ENCODE measurements at places on chromosomes 7 and 10.

GRCh38 chr10:116226053-116226452 lies 47.0 kb downstream of the GFRA1 start:
- H3K4me3 ChIP-seq: no peak overlapping the region
- DNase-seq: no peak
- H3K36me3 ChIP-seq: no peaks in the 10 kb centered on the region
- H3K27me3 ChIP-seq: no peaks in the 10 kb centered on the region
- no peak overlapping the region for H3K27ac ChIP-seq

GRCh38 chr10:26859241-26860101 lies 1.3 kb downstream of the ABI1 start:
- H3K36me3 ChIP-seq: no peaks in the 10 kb centered on the region
- peak overlapping the region; percentile 100 for H3K27ac ChIP-seq
- H3K4me3 ChIP-seq: peak overlapping the region; percentile 90
- no peak for DNase-seq
- H3K4me1 ChIP-seq: peaks cover 45% of the 10 kb centered on the region

- H3K4me3 ChIP-seq: peak overlapping the region; percentile 93
- H3K36me3 ChIP-seq: peaks cover 5% of the 10 kb centered on the region
- H3K27ac ChIP-seq: peak overlapping the region; percentile 98
- peak; percentile 41 for DNase-seq
- H3K4me1 ChIP-seq: peaks cover 40% of the 10 kb centered on the region
- no peaks in the 10 kb centered on the region for H3K27me3 ChIP-seq
Measured at GRCh38 chr10:104339469-104340110, 1.3 kb upstream of the ITPRIP start.

GRCh38 chr7:139543801-139544603 lies 20.5 kb downstream of the CLEC2L start:
- H3K27me3 ChIP-seq: no peaks in the 10 kb centered on the region
- no peak overlapping the region for H3K4me3 ChIP-seq
- H3K27ac ChIP-seq: no peak overlapping the region
- no peak for DNase-seq

DNA sequence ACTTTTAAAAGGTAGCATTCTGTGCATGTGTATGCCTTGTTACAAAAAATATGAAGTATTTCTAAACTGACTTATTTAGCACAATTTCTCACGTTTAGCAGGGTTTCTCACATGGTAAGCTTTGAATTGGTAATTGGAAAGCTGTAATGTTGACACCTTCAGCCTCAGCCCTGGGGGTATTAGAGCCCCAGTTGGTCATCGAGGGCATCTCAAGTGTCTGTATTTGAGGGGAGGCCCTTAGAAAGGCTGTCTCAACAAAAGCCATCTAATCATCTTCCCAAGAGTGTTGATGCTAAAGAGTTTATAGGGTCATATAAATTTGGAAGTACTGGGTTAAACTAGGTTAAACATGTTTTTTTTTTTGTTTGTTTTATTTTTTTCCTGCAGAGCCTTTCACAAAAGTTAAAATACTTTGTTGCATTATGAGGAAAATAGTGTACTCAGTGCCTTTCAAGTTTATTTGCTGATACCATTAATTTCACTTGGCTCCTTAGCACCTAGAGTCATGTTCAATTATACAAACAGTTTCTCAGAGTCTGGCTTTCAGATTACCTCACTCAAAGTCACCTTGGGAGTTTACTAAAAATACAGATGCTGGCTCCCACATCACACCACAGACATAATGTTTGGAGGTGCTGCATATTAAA lies 134.0 kb downstream of the CD36 start:
- H3K27me3 ChIP-seq: no peaks in the 10 kb centered on the region
- peaks cover 28% of the 10 kb centered on the region for H3K4me1 ChIP-seq
- H3K36me3 ChIP-seq: no peaks in the 10 kb centered on the region
- no peak for DNase-seq
- H3K27ac ChIP-seq: peak overlapping the region; percentile 71
- no peak overlapping the region for H3K4me3 ChIP-seq

DNA sequence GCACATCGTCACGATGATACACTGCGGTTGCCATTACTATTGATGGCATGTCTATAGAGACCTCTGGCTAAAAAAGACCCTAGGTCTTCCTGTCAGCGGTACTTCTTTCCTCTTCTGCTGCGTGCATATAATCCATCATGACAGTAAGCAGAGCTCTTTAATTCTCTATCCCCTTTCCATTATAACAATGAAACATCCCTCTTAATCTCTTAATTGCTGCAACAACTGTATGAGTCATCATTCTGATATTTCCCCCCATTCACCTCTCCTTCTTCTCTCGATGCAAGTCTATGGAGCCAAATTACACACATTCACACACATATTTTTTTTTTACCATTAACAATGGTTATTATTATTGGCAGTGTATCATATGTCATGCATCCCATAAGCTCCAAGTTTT lies 45.2 kb upstream of the AKR1E2 start:
- DNase-seq: no peak
- no peaks in the 10 kb centered on the region for H3K36me3 ChIP-seq
- no peaks in the 10 kb centered on the region for H3K27me3 ChIP-seq
- H3K4me1 ChIP-seq: no peaks in the 10 kb centered on the region

DNA sequence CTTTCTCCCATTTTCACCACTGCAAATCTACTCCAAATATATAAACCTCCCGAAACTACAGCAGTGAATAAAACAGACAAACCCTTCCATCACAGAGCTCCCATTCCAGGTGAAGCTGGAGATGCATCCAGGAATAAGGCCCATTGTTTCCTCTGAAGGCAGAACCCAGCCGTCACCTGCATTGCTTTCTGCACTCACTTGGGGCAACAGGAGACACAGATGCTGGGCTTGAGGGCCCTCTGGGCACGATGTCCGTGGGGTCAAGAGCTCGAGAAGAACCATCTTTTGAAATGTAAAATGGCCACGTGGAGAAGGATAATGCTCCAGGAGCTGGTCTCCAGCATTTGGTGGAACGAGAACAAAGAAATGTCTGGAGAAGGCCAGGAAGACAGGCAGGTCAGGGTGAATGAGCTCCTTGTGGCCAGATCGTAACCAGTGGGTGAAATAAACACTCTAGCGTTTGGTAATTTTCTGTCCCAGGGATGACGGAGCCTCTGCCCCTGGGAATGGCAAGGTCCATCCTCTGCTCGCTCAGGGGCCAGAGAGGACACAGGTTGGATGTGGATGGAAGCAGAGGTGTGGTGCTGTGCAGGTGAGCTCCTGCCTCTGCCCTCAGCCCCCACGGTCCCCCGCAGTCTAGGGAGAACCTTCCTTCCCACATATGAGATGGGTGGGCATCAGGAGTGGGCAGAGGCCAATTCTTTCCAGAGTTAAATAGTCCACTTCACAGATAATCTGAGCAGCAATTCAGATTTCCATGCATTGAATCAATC lies 556.1 kb downstream of the DNAJB6 start:
- no peak overlapping the region for H3K27ac ChIP-seq
- DNase-seq: no peak
- H3K36me3 ChIP-seq: no peaks in the 10 kb centered on the region

DNA sequence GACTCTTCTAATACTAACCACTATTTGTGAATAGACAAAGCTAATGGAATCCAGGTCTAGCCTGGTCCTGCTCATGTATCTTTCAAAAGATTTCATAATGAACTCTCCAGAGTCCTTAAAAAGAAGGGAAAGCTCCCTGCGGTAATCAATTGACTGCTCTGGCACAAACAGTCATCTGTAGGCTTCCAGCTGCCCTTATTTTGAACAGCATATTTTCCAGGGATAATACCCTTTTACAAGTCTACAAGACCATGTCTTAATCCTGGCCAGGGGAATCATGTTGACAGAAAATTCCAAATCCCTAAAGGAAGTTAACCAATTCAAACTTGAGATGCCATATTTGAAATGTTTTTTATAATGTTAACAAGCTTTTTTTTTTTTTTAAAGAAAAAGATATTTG lies 34.6 kb downstream of the ADAM12 start:
- no peaks in the 10 kb centered on the region for H3K36me3 ChIP-seq
- no peaks in the 10 kb centered on the region for H3K27me3 ChIP-seq
- H3K4me3 ChIP-seq: no peak overlapping the region

DNA sequence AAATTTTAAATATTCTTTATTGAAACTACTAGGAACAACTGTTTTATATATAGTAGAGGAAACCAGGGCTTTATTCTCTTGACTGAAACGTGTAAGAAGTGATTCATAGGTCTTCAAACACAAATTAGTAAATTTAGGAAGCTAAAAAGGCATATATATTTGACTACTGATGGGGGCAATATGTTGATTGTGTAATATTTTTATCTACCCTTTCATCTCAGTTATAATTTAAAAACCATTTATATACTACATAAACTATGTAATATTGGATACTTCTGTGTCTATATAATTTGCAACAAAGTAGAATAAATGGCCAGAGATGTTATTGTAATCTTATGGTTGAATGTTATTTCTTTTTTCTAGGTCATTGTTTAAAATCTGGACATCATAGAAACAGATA lies 269.3 kb upstream of the KAT6B start:
- H3K36me3 ChIP-seq: no peaks in the 10 kb centered on the region
- H3K4me1 ChIP-seq: no peaks in the 10 kb centered on the region
- H3K27me3 ChIP-seq: no peaks in the 10 kb centered on the region
- no peak overlapping the region for H3K4me3 ChIP-seq

DNA sequence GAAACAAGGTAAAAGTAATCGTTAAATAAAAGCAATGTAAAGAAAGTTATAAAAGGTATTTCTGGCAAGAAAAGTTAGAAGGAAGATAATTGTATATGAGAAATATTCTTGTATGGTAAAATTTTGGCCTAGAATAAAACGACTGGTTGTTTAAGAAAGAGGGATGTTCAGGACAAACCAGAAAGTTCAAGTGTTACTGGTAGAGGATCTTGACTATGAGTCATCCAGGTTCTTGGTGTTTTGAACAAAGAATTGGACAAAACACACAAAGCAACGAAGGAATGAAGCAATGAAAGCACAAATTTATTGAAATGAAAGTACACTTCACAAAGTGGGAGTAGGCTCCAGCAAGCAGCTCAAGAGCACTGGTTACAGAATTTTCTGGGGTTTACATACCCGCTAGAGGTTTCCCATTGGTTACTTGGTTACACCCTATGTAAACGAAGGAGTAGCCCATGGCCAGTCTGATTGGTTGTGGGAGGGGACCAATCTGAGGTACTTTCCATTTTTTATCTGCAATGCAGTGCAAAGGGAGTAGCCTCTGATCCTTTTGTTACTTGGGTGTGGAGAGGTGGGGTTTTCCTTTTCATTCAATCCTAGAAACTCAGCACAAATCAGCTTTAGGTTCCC lies 22.4 kb upstream of the GARS1 start:
- no peak for DNase-seq
- no peaks in the 10 kb centered on the region for H3K4me1 ChIP-seq
- no peaks in the 10 kb centered on the region for H3K27me3 ChIP-seq
- no peak overlapping the region for H3K4me3 ChIP-seq
- peaks cover 78% of the 10 kb centered on the region for H3K36me3 ChIP-seq

- no peaks in the 10 kb centered on the region for H3K36me3 ChIP-seq
- H3K27me3 ChIP-seq: no peaks in the 10 kb centered on the region
- H3K4me3 ChIP-seq: no peak overlapping the region
- no peak for DNase-seq
Measured at GRCh38 chr7:66739477-66739876, 1.1 kb upstream of the RABGEF1 start.

DNA sequence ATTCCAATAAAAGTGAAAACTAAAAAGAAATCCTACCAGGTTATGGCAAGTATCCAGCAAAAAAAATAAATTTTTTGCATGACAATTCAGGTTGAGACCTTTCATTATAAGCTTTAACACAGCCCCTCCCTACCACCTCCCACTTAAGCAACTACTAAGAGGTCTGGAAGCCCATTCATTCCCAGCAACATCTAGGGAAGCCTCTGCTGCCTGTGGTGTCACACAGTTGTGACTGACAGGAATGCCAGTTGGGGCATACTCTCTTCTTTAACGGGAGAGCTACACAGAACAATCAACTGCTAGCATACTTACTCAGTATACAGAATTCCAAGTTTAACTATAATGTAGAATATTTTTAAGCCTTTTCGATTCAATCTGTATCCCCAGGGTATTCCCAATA lies 27.8 kb downstream of the ABI1 start:
- no peak overlapping the region for H3K4me3 ChIP-seq
- DNase-seq: no peak
- no peaks in the 10 kb centered on the region for H3K4me1 ChIP-seq
- H3K36me3 ChIP-seq: no peaks in the 10 kb centered on the region
- no peaks in the 10 kb centered on the region for H3K27me3 ChIP-seq

GRCh38 chr10:75111365-75111906 lies at the start of gene SAMD8:
TSS of gene SAMD8 (plus strand) at chr10:75111656. CDS start at chr10:75150529, 38,873 bp downstream.
- peak within 1 kb of the TSS; percentile 78 for H3K4me3 ChIP-seq
- H3K4me1 ChIP-seq: peaks cover 60% of the 10 kb centered on the region
- peak; percentile 98 for DNase-seq
- no peaks in the 10 kb centered on the region for H3K27me3 ChIP-seq

GRCh38 chr10:59879363-59879913 lies 26.9 kb downstream of the CCDC6 start:
- no peaks in the 10 kb centered on the region for H3K36me3 ChIP-seq
- no peaks in the 10 kb centered on the region for H3K4me1 ChIP-seq
- DNase-seq: no peak
- no peaks in the 10 kb centered on the region for H3K27me3 ChIP-seq
- no peak overlapping the region for H3K27ac ChIP-seq

- no peak overlapping the region for H3K4me3 ChIP-seq
- peaks cover 5% of the 10 kb centered on the region for H3K4me1 ChIP-seq
- peak; percentile 10 for DNase-seq
- H3K27me3 ChIP-seq: peaks cover 5% of the 10 kb centered on the region
- no peak overlapping the region for H3K27ac ChIP-seq
Measured at GRCh38 chr10:47376522-47377220, 7.4 kb downstream of the ZNF488 start.

GRCh38 chr7:21675255-21675654 lies 132.4 kb downstream of the DNAH11 start:
- H3K36me3 ChIP-seq: no peaks in the 10 kb centered on the region
- H3K4me1 ChIP-seq: no peaks in the 10 kb centered on the region
- no peaks in the 10 kb centered on the region for H3K27me3 ChIP-seq

DNA sequence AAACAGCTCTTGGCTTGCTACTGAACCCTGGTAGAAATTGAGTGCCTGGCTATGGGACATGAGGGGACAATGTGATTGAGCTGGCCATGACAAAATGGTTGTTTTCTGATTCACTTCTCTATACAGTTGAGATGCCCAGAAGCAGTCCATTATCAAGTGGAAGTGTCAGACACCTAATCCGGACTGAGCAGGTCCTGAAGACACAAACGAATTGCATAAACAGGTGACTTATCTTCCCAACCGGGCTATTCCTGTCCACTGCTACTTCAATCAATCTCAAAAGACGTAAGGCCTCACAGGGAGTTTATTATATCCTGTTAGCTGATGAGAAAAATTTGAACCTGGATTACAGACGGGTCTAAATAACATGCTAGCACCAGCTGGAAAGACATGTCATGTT lies 105.5 kb upstream of the WAC start:
- H3K4me3 ChIP-seq: no peak overlapping the region

- H3K4me3 ChIP-seq: peak overlapping the region; percentile 84
- H3K27me3 ChIP-seq: no peaks in the 10 kb centered on the region
- no peak for DNase-seq
- no peak overlapping the region for H3K27ac ChIP-seq
- no peaks in the 10 kb centered on the region for H3K36me3 ChIP-seq
- peaks cover 40% of the 10 kb centered on the region for H3K4me1 ChIP-seq
Measured at GRCh38 chr7:112449353-112449752, 907 bp upstream of the IFRD1 start.

GRCh38 chr7:46603780-46604179 lies 682.7 kb upstream of the IGFBP3 start:
- no peaks in the 10 kb centered on the region for H3K36me3 ChIP-seq
- no peaks in the 10 kb centered on the region for H3K27me3 ChIP-seq
- DNase-seq: peak; percentile 91
- peaks cover 24% of the 10 kb centered on the region for H3K4me1 ChIP-seq
- peak overlapping the region; percentile 89 for H3K27ac ChIP-seq
- H3K4me3 ChIP-seq: no peak overlapping the region

Measured in heart left ventricle (tissue), 16 donors.